ENCODE measurements at places on chromosomes 3 and 15. TPM values are rescaled to one million over a fixed set of nuclear protein-coding genes. Genes with fewer than 3 reads are reported as not detected.
A peak's percentile ranks its signal among the peaks of the same experiment; 100 is the strongest.

FAM98B gene
- total RNA-seq = 24.1 TPM

ARGFX gene
- not detected for total RNA-seq

DNA sequence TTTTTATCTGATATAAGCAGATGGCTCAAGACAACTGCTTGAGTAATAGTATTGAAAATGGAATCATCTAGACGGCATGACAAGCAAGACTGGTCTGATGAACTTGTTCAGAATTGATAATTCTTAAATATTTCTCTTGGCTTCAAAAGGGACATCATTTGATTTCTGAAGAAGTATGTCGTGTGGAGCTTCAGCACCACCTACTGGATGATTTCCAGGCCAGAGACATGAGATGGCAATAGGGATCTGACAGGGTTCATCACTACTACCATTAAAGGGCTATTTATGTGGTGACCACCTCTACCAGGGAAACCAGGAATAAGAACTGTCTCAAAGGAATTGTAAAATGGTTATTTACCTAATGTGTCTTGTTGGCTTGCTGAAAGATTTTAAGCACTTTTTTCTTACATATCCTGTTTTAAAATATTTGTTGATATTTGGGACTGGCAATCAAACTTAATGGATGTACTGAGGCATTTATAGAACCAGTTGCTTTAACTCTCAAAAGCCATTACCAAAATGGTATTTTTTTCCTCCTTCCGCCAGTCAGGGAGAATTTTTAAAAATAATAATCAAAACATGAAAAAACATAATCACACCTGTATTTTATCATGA, 99.5 kb upstream of the FAM98B start:
- peaks cover 1% of the 10 kb centered on the region for H3K27me3 ChIP-seq
- H3K27ac ChIP-seq = no peak overlapping the region
- H3K4me1 ChIP-seq = no peaks in the 10 kb centered on the region
- DNase-seq = no peak
- H3K4me3 ChIP-seq = no peak overlapping the region

DNA sequence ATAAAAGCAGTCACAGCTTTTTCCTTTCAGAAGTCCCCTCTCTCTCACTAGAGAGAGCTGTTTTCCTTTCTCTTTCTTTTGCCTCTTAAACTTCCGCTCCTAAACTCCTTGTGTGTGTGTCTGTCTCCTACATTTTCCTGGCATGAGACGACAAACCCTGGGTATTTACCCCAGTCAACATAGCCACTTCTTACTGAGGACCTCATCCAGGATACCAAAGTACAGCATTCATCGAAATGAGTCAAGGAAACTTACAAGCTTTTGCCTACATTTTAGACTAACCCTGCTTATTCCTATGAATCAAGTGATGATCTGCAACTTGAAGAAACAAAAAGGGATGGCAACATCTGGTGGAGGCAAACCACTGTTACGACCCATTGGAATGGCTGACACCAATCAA, 16.7 kb downstream of the PATL2 start:
- peak overlapping the region; percentile 47 for H3K27ac ChIP-seq
- H3K27me3 ChIP-seq = no peaks in the 10 kb centered on the region
- no peak for DNase-seq
- peaks cover 9% of the 10 kb centered on the region for H3K4me1 ChIP-seq

GRCh38 chr3:68972358-68972979, 40.1 kb upstream of the TAFA4 start:
- H3K4me1 ChIP-seq = no peaks in the 10 kb centered on the region
- no peaks in the 10 kb centered on the region for H3K36me3 ChIP-seq
- no peak for DNase-seq
- H3K27ac ChIP-seq = no peak overlapping the region

DNA sequence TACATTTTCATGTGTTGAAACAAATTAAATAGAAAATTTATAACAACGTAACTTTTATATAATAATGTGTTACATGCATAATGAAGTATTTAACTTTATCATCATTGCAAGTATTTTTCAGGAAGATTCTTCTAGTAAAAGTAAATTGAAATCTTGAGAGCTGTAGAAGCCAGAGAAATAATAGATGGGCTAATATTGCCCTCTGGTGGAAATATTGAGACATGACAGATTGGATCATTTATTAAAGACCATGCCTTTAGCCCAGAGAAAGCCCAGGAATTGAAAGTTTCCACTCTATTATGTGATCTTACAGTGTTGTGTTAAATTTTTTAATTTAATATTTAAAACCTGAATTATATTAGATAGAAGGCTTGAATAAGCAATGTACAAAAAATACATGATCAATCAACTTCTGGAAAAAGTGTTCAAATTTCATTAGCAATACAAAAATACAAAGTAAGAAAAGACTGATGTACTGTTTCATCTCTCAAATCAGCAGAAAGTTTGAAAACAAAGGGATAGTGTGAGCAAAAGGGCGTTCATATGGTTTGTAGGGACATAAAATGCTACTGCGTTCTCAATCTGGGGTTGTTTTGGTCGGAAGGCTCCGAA, 52.7 kb upstream of the SPTSSB start:
- H3K27me3 ChIP-seq = peaks cover 7% of the 10 kb centered on the region
- no peak overlapping the region for H3K27ac ChIP-seq
- DNase-seq = no peak
- H3K4me3 ChIP-seq = no peak overlapping the region
- H3K36me3 ChIP-seq = no peaks in the 10 kb centered on the region

FBXW12 gene
- not detected for total RNA-seq

GRCh38 chr3:148758303-148758884, 60.7 kb downstream of the AGTR1 start:
- no peak overlapping the region for H3K27ac ChIP-seq
- no peaks in the 10 kb centered on the region for H3K36me3 ChIP-seq
- H3K4me3 ChIP-seq = no peak overlapping the region
- DNase-seq = no peak

DNA sequence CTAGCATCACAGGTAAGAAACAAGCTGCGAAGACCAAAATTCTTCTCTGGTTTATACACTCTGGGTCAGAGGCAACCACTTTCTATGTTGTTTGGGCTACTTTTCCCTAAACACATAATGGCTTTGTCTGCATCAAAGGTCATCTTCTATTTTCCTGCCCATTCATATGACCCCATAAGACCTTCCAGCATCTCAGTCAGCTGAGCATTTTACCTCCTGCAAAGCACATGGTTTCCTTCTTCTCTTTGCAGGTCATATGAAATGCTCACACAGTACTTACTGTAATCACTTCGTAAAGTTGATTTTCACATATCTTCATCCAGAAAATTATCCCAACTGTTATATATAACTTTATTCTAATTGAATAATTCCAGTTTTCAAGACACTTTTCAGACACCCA, 34.8 kb downstream of the LIPC start:
- H3K4me3 ChIP-seq = no peak overlapping the region
- H3K4me1 ChIP-seq = peaks cover 48% of the 10 kb centered on the region
- no peaks in the 10 kb centered on the region for H3K27me3 ChIP-seq
- H3K27ac ChIP-seq = no peak overlapping the region

DNA sequence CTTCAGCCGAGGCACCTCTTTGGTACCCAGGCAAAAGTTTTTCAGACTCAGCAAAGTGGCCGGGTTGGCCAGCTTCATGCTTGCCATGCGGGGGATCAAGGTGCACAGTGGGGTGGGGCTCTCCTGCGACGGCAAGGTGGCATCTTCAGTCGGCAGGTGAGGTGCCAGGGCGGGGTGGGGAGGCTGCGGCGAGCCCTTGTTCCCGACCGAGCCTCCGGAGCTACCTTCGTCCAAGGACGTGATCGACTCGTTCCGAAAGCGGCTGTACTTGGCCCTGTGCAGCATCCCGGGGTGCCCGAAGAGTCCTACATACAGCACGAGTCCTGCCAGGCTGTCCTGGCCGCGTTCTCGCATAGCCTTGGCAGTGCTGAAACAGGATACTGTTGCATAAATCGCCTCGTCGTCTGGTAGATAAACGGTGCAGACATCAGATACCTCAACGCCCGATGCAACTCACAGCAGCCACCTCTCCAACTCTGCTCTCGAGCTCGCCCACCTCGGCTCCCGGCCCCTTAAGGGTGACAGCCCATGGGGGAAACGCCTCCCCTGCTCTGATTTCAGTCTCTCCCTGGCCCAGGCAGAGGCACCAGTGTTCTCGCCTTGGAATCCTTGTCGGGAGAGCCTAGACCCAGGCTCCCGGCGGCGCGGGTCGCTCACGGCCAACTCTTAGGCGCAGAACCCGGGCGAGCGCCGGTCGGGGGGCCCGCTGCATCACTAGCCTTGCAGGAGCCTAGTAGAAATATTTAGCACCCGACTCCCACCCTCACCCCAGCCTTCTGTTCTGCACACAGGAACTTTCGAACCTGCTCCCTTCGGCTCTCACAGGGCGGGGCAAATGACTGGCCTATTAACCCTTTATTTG, 826 bp downstream of the SHC4 start:
- peaks cover 2% of the 10 kb centered on the region for H3K27me3 ChIP-seq
- no peak overlapping the region for H3K27ac ChIP-seq
- H3K36me3 ChIP-seq = no peaks in the 10 kb centered on the region
- H3K4me1 ChIP-seq = peaks cover 39% of the 10 kb centered on the region

DNA sequence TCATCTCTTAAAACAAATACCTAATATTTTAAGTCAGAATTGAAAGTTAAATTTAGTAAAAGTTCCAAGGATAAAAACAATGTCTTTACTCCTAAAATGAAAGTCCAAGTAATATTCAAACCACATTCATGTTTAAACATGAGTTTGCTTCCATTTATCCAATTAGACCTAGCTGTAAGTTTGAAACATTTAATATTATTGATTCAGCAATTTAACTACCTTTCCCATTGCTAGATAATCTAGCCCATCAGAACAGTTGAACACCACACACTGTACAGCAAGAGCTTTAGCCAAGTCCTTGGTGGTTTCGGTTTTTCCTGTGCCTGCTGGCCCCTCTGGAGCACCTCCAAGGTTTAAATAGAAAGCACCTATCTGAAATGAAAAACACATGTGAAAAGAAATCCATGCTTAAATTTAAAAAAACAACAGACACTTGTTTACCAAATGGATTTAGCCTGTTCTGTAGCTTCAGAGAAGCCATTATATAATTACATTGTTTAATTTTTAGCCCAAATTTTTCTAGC, 97.8 kb downstream of the DNAH12 start:
- H3K27ac ChIP-seq = no peak overlapping the region
- H3K4me1 ChIP-seq = no peaks in the 10 kb centered on the region
- H3K27me3 ChIP-seq = peaks cover 4% of the 10 kb centered on the region

DNA sequence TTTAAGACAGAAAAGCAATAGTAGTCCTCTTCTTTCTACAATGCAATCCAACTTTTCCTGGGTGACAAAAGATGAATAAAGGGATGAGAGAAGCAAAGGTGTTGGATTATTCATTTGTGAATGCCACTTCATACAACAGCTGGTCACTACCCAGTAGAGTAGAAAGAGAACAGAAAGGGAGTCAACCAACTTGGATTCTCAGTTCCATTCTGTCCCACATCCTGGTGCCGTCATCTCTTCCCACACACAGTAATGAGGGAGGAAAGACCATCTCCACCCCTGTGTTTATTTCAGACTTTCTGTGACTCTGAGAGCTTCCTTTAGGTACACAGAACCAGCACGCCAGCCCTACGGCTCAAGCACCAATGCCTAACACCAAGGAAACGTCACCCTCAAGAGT, 71.0 kb downstream of the FOXP1 start:
- H3K36me3 ChIP-seq = no peaks in the 10 kb centered on the region
- no peak for DNase-seq
- H3K27me3 ChIP-seq = no peaks in the 10 kb centered on the region
- peak overlapping the region; percentile 35 for H3K27ac ChIP-seq
- no peak overlapping the region for H3K4me3 ChIP-seq

DNA sequence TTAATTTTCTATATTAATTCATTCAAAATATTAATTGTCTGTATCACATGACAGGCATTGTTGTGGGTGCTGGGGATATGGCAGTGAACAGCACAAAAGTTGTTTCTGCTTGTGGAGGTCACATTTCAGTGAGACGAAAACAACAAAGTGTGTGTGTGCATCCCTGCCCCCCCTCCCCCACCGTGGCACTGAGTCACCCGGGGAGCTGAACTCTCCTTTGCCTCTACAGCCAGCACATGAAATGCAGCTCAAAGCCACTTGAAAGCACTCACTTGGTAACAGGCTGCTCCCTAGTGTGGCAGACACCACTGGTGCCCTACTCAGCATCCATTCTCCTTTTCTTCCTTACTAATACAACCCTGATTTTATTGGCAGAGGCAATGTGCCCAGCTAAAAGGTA, 16.9 kb upstream of the SCAMP5 start:
- no peaks in the 10 kb centered on the region for H3K36me3 ChIP-seq
- H3K27ac ChIP-seq = no peak overlapping the region
- peaks cover under 1% of the 10 kb centered on the region for H3K4me1 ChIP-seq
- no peak overlapping the region for H3K4me3 ChIP-seq
- no peak for DNase-seq

PCOLCE2 gene
- total RNA-seq = not detected

TRIM42 gene
- not detected for total RNA-seq

Data from natural killer cell treated with Interleukin-12 subunit alpha and Interleukin-12 subunit beta and Interleukin-15 and Interleukin-18, amount 100 ng/mL, for 72 hours (primary cell).